Activated T-cell treated with anti-CD3 and anti-CD28 coated beads for 24 hours (primary cell): ENCODE measurements at places on chromosomes 3 and 15.

- no peak for DNase-seq
These were observed at the start of gene ATP13A4 for GRCh38 chr3:193554811-193555210. Gene ATP13A4 (minus strand): TSS chr3:193554895. CDS start chr3:193554799, 96 bp downstream.

DNA sequence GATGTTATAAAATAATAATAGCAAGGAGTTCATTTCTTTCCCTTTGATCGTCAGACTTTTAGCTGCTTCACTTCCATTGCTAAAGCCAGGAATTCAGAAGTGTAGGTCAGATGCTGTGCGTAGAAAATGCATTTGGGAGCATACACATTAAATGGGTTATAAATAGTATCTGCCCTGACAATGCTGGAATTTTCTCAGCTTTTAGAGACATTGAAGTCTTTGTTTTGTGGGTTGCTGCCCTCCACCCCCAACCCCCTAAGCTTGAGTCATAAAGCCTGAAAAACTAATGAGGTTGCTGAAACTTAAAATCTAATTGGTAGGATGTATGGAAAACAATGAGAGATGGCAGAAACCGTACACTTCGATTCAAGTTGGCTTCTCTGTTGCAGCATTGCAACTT, 81.9 kb downstream of the MITF start:
- no peak for DNase-seq

DNA sequence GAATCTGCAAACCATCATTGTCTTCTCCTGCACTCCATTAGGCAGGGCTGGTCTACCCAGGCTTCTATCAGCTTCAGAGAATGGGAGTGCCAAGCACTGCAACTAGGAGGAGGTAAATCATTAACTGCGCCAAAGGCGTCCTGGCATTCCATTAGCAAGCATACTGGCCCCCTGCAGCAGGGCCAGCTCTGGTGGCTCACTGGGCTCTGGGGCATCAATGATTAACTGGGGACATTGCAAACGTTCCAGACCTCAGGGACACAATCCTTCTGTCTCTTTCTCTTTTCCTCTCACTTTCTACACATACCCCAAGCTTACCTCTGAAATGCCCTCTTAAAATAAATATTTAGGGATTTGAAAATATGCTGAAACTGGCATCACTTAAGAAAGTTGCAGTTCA, 129.0 kb downstream of the MYLK start:
- no peak for DNase-seq

DNA sequence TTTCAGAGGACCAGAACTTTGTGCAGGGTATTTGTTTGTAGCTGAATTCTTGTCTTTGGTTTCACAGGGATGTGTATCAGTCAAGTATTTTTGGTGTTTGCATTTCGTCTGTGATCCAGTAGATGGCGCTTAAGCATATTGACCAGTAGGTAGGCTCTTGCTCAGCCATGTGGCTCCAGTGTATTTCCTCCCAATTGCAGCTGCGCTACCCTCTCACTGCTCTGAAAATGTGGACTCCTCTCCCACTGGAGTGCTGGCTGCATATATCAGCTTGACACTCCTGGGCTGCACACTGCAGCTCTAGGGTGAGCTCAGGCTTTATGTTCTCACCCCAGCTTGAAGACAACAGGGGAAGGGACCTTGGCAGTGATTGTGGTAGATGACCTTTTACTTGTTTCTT, 1264.3 kb upstream of the ALCAM start:
- no peak for DNase-seq

- no peak for DNase-seq
These were observed 108.5 kb downstream of the CHSY1 start for GRCh38 chr15:101143321-101143720.

DNA sequence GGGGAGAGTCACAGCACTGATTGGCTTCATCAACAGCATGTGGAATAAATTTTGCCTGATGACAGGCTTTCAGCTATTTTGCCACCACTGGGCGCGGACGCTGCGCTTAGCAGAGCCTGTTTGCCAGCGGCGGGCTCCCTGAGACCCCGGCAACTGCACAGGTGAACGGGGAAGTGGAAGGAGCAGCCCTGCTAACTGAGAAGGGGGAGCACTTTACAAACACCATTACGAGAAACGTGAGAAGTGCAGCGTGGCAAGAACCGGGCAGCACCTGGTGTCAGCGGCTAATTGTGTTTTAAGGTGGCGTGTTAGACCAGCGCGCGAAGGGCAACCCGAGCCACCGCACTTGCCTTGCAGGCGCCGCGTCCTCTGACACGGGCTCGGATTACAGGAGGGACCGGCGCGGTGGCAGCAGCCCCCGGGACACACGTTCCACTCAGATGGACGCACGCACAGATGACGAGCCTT, 307.8 kb upstream of the ARRDC4 start:
- no peak for DNase-seq
